ENCODE measurements at places on chromosomes 12 and 14. TPM values are rescaled to one million over a fixed set of nuclear protein-coding genes. Genes with fewer than 3 reads are reported as not detected.

GRCh38 chr12:122013791-122014590 is 7.7 kb upstream of the BCL7A start:
- DNase-seq = no peak

- no peak for DNase-seq
Observed at GRCh38 chr12:64036414-64036813, 185.7 kb downstream of the KICS2 start.

GRCh38 chr12:110627500-110628195 is 13.7 kb downstream of the TCTN1 start:
- no peak for DNase-seq

GRCh38 chr14:57999471-57999870 is 133.6 kb upstream of the SLC35F4 start:
- DNase-seq = no peak

DNA sequence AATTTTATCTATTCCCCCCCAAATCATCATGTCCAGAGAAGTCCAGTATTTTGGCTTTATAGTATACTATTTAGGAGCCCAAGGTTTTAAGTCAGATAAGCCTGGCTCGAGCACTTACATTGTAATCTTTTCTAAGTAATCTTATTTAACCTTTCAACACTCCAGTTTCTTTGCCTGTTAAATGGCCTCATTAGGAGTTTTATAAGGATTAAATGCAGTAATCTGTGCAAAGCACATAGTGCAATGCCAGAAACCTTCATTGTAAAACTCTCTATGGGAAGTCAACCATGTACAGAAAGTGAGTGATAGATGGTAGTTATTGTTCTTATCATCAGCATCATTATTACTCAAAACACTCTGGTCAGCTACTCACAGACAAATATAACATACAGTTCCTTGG is 1330.4 kb downstream of the SLC16A7 start:
- DNase-seq = no peak

- DNase-seq = no peak
Observed at GRCh38 chr14:106792543-106792942, 1266.2 kb downstream of the TMEM121 start.

DNA sequence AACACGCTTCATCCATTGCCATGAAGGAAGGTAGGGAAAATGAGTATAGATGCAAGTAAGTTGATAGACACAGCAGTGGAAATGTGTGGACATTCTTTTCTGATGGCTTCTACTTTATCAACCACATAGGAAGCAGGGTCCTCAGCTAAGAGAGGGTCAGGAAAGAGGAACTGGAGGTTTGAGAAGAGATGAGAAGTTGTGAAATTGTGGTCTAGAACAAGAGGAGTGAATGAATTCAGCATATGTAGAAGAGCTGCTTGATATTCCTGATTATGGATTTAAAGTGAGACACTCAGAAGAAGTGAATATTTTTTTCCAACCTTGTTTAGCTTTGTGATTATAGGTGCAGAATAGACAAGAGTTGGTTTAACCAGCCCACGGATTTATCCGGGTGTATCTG is 128.5 kb downstream of the SLC15A5 start:
- DNase-seq = no peak

GRCh38 chr12:45336331-45336730 is 120.4 kb downstream of the ANO6 start:
- DNase-seq = no peak

GRCh38 chr12:62098132-62098531 is 162.1 kb upstream of the USP15 start:
- no peak for DNase-seq

DNA sequence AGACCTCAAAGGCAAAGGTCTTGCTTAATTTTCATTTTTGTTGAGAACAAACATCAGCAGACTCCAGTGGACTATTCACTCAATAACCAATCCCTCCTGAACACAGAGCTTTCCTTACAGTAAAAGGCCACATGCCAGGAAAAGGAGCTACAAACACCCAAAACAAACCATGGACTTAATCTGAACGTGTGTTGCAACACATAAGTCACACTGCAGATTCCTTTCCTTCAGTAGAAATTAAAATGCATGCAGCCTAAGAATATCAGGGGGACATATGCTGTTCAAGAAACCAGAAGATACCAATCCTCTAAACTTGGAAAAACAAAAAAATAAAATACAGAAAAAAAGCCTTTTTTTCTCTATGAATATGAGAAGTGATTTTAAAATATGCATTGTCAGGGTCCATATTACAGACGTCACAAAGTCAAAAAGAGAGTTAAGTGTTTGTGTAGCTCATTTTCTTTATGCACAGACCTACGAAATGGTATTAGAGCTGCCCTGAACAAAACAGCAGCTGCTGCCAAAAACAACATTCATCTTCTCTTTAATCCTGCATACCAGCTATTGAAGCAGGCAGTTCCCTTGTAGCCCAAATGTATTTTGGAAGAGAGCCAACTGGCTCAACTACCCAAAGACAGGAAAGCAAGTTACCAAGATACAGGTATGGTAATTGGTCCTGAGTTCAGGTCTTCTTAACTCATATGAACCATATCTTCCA is 26.2 kb downstream of the KITLG start:
- DNase-seq = no peak

DNA sequence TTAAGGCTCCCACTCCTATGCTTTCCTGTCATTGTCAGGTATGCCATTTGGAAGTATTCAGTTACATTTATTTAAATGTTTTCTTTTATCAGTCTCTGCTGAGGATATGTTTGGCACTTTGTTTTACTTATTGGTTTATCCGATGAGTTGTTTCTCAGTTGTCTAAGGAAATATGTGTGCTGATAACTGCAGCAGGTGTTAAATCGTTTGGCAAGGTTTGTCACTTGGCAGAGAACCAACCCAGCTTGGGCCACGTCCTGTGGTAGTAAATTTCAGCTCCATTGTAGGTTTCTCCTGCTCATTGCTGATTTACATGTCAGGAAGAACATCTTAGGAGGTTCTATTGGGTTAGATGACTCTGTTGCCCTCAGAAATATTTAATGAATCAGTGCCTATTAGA is 22.0 kb upstream of the MGST1 start:
- peak; percentile 74 for DNase-seq

DNA sequence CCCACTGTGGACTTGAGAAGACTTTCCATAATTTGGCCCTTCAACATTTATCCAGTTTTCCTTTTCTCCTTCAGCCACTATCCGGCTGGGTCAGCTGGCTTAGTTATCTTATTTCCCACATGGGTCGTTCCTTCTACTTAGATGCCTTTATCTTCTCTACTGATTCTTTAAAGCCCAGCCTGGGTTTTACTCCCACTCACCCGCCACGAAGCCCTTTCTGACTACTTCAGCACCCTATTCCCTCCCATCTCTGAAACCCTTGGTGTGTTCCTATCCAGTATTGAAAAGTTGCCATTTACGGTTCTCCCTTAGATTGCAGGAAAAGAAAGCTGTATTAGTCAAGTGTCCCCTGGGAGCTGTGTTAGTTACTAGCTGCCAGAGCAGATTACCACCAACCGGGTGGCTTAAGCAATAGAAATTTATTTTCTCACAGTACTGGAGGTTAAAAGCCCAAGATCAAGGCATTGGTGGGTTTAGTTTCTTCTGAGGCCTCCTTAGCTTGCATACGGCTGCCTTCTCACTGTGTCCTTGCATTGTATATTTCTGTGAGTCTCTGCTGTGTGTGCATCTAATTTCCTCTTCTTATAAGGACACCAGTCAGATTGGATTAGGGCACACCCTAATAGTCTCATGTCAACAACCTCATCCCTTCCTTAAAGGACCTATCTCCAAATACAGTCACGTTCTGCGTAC is 105.5 kb downstream of the GPATCH2L start:
- DNase-seq = no peak

DNA sequence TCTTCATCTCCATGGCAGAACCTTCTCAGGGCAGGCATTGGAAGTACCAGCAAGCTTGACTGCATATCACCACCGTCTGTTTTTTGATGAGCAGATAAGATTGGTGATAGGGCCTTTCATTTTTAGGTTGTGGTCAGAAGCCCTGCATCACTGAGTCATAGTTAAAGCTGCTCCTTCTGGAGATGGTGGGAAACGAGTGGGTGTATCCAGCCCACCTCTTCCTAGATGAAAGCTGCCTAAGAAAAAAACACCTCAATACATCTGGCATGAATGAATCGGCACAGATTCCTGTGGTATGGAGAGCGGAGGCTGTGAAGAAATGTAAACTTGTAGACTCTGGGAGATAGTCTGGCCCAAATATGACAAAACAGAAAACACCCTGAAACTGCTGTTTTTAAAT is 248.7 kb upstream of the EGLN3 start:
- no peak for DNase-seq

GRCh38 chr14:21070083-21070609 is at the start of gene ARHGEF40:
TSS of gene ARHGEF40 (plus strand) at chr14:21070304. CDS start at chr14:21070397, 93 bp downstream.
- peak; percentile 69 for DNase-seq

DNA sequence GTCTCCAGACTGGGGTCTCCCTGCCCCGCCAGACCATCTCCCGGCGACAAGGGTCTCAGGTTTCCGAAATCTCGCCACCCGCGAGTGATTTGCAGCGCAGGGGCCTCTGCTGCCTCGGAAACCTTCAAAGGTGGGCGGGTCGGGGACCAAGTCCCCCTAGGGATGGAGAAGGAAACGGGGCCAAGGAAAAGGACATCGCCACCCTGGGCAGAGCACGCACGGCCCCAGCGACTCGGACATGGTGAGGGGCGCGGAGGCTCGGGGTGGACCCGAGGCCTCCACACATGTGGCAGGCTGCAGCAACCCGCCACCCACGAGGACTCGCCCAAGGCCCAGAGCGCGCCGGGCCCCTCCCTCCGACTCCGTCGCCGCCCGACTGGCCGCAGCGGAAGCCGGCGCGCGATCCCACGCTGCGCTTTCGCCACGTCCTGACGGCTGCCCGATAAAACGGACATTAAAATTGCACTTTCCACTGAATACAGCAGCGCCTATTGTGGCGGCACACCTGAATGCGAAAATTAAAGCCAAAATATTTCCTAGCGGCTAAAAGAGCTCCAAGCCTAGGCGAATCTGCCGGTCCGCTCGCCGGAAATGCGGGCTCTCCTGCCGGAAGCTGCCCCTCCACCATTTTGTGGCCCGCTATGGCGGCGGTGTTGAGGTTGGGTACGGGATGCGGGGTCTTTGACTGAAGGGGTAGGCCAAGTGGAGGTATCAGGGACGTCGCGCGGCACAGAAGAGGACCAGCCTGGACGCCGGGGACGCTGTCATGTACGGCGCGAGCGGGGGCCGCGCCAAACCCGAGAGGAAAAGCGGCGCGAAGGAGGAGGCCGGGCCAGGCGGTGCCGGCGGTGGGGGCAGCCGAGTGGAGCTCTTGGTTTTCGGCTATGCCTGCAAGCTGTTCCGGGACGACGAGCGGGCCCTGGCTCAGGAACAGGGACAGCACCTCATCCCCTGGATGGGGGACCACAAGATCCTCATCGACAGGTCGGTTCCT is at the start of gene SFSWAP:
Gene SFSWAP (plus strand): TSS at position 627 of the 994 bp plus-strand sequence. CDS start 140 bp downstream, at position 767.
- DNase-seq = peak; percentile 75

Gene RERG
- total RNA-seq = 11.9 TPM

Gene TCL1B
- total RNA-seq = not detected

Gene IFNG-AS1
- 7.1 TPM for total RNA-seq

Gene CLEC12A
- total RNA-seq = 0.27 TPM

Gene DYRK2
- 116 TPM for total RNA-seq

Gene PDE3A
- 51.3 TPM for total RNA-seq

Gene CS
- total RNA-seq = 92.4 TPM

All from transverse colon (tissue), 4 donors.